ENCODE measurements at places on chromosomes 4 and X.

DNA sequence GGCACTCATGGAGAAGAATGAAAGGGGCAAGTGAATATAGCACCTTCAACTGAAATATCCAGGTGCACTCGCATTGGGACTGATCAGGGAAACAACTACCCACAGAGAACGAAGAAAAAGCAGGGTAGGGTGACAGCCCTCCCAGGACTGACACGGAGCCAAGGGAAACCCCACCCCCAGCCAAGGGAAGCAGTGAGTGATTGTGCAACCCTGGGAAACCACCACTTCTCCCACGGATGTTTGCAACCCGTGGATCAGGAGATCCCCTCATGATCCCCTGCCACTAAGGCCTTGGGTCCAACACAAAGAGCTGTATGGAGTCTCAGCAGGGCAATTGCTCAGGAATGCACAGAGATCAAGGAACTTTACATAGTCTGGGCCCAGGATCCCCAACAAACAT is 158.5 kb upstream of the HCCS start:
- H3K27ac ChIP-seq, result no peak overlapping the region
- H3K4me3 ChIP-seq, result no peak overlapping the region
- H3K36me3 ChIP-seq, result no peaks in the 10 kb centered on the region
- H3K27me3 ChIP-seq, result no peaks in the 10 kb centered on the region

DNA sequence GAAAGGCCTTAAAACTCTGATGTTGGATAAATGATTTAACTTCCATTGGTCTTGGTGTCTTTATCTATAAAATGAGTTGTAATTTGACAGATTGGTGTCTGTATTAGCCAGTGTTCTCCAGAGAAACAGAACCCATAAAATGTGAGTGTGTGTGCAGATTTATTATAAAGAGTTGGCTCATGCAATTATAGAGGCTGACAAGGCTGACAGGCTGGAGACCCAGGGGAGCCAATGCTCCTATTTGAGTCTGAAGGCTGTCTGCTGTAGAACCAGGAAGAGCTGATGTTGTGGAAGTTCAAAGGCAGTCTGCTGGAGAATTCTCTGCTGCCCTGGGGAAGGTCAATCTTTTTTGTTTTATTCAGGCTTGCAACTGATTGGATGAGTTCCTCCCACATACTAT is 131.7 kb downstream of the SLC4A4 start:
- no peak overlapping the region for H3K4me3 ChIP-seq
- H3K27me3 ChIP-seq, result no peaks in the 10 kb centered on the region
- H3K4me1 ChIP-seq, result no peaks in the 10 kb centered on the region
- no peak for DNase-seq

DNA sequence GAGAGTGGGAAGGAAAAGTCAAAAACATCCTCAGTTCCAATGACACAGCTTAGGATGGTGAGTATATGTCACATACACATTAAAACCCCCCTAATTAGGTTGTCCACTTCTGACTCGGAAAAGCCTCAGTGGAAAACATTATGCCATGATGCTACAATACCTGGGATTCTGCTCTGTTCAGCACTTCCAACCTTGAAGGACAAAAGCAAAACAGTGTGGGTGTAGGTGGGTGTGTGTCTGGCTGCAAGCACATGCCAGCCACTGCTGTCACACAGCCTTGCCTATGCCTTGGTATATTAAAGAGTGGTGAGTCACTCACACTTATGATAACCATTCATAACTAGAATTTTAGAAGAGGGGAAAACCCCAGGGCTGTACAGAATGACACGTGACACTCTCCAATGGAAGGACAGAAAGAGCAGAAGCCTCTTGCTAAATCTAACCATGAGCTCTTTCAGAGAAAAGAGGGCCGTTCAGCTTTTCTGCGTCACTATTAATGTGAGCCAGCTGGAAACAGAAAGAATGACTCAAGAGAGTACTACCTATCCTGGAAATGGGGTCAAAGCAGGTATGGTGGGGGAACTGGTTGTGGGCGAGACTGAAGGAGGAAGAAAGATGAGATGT is 159.6 kb downstream of the TET2 start:
- no peak overlapping the region for H3K27ac ChIP-seq
- peak; percentile 35 for DNase-seq
- H3K4me3 ChIP-seq, result no peak overlapping the region
- no peaks in the 10 kb centered on the region for H3K4me1 ChIP-seq
- no peaks in the 10 kb centered on the region for H3K36me3 ChIP-seq

DNA sequence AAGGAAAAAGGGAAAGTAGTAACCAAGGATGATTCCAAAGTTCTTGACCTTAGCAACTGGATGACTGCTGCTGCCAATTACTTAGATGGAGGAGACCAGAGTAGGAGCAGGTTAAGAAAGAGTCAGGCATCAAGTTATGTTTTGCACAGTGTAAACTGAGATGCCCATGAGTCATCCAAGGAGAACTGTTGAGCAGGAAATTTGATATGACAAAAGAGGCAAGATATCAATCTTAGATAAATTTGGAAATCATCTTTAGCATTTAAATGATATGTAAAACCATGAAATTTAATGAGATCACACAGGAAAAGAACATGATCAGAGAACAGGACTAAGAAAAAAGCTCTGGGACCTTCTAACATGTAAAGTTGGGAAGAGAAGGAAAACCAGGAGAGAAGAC is 361.3 kb downstream of the OPHN1 start:
- H3K4me3 ChIP-seq, result no peak overlapping the region
- H3K4me1 ChIP-seq, result no peaks in the 10 kb centered on the region
- no peak for DNase-seq
- H3K36me3 ChIP-seq, result no peaks in the 10 kb centered on the region
- no peaks in the 10 kb centered on the region for H3K27me3 ChIP-seq
- no peak overlapping the region for H3K27ac ChIP-seq

- H3K4me3 ChIP-seq, result no peak overlapping the region
- H3K27me3 ChIP-seq, result no peaks in the 10 kb centered on the region
- DNase-seq, result no peak
- no peaks in the 10 kb centered on the region for H3K4me1 ChIP-seq
Observed at GRCh38 chr4:150131581-150132228, 53.5 kb downstream of the DCLK2 start.

DNA sequence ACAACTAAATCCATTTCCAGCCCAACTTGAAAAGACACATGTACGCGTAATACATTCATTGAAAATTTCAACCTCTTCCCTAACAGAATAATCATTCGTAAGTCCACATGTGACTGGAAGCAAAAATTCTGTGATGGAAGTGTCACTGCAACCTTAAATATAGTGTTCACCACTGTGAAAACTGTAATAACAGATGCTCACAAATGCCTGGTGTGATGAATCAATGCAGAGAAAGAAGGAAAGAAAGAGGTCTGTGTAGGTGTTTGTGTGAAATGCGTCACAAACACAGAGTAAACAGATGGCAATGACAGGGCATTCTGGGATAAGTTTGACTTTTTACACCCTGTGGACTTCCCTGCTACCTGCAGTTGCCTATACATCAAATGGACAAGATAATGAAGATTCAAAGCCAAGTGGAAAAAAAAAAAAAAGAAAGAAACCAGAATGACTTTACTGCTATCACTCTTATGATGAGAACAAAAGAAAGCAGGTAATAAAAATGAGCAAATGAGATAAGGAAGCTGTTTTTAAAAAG is 123.3 kb downstream of the EPHA5 start:
- H3K4me3 ChIP-seq, result no peak overlapping the region
- no peaks in the 10 kb centered on the region for H3K36me3 ChIP-seq
- DNase-seq, result no peak
- H3K27ac ChIP-seq, result no peak overlapping the region
- H3K27me3 ChIP-seq, result no peaks in the 10 kb centered on the region
- H3K4me1 ChIP-seq, result no peaks in the 10 kb centered on the region
